Activated T-helper 9 cell treated with anti-CD3 and anti-CD28 coated beads, Interleukin-2, amount 50 U/mL, for 16 hours (primary cell): ENCODE measurements at places on chromosomes 2 and 18.

DNA sequence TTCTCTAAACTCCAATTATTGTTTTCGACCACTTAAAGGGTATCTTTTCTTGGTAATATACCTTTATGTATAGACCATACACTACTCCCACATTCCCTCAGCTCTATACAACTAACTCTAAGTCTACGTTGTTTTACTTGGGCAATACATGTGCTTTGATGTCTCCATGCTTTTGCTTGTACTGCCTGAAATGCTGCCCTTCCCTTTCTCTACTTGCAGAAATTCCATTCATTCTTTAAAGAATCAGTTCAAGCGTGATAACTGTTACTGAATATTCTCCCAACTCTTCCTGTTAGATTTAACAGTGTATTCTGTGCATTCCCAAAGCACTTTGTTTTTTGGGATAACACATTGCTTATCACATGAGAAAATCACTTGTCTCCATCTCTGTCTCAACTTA, 157.0 kb upstream of the AQP4 start:
- DNase-seq: no peak

DNA sequence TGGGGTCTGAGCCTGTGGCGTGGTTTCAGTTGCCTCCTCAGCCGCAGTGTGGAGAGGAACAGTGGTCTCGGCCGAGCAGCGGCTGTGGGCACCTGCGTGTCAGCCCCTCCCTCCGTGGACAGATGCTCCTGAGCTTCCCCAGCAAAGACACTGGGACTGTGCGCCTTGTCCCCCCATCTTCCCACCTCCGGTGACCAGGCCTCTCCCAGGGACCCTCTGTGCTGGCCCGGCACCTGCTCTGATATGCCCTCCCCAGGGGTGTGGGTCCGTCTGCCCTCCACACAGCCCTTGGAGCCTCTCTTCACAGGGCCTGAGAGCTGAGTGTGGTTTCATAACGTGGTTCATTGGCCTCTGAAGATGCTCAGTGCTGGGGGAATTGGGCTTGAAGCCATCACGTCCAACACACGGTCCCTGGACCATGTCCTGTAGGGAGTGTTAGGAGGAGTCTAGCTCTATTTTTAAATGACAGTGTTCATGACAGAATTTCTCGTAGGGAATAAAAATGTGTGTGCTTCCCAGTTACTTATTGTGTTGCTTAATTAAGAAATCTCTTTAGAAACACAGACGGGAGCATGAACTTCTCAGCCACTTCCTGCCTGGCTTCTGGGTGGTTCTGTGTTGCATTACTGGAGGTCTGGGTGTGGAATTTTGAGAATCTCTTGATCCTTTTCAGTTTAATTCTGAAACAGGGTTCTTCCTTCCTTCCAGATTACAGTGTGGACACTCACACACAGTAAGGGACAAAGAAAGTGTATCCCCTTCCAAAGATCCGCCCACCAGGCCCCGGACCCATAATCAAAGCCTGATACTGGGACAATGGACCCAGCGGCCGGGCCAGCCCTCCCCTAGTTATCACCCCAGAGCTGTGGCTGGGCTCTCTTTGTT, 110.7 kb downstream of the NFATC1 start:
- no peak for DNase-seq

- DNase-seq: no peak
Observed at GRCh38 chr18:43720041-43720440, 442.8 kb upstream of the SYT4 start.

DNA sequence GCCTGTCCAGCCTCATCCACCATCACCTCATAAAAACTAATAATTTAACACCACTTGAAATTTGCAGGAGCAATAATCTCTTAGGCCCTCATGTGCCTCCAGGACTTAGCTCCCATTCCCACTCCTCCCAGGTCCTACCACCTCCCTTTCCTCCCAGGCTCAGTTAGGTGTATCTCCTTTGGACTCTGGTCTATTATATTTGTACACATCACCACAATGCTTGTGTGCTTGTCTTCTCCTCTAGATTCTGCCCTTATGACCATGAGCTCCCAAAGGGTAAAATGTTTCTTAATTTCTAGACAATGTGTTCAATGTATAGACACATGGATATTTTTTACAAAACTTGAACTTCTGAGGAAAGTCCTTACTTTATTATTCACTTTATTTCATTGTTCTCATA, 182.0 kb upstream of the ZC3H15 start:
- no peak for DNase-seq

DNA sequence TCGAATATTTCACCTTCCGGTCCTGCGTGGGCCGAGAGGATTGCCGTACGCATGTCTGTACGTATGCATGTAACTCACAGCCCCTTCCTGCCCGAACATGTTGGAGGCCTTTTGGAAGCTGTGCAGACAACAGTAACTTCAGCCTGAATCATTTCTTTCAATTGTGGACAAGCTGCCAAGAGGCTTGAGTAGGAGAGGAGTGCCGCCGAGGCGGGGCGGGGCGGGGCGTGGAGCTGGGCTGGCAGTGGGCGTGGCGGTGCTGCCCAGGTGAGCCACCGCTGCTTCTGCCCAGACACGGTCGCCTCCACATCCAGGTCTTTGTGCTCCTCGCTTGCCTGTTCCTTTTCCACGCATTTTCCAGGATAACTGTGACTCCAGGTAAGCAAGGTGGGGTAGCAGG, at the start of gene SERPINB5:
TSS of gene SERPINB5 (plus strand) at position 291 of the 400 bp plus-strand sequence. CDS start 7,471 bp downstream, outside the sequence.
- no peak for DNase-seq

DNA sequence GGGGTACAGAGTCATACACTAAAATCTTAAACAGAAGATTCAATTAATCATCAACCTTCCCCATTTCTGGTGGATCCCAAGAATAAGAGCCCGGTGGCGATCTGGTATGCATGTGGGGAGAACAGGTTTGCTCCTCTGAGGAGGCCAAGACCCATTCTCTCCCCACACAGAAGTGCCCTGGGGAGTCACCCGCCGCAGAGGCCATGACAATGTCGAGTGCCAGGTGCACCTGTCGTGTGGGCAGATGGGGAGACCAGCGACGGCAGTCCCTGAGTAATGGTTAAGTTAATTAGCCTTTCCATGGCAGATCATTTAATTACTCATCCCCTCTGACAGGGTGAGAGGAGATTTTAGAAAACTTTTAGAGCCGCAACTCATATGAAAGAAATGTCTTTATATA, 345.0 kb downstream of the NCKAP5 start:
- DNase-seq: no peak

DNA sequence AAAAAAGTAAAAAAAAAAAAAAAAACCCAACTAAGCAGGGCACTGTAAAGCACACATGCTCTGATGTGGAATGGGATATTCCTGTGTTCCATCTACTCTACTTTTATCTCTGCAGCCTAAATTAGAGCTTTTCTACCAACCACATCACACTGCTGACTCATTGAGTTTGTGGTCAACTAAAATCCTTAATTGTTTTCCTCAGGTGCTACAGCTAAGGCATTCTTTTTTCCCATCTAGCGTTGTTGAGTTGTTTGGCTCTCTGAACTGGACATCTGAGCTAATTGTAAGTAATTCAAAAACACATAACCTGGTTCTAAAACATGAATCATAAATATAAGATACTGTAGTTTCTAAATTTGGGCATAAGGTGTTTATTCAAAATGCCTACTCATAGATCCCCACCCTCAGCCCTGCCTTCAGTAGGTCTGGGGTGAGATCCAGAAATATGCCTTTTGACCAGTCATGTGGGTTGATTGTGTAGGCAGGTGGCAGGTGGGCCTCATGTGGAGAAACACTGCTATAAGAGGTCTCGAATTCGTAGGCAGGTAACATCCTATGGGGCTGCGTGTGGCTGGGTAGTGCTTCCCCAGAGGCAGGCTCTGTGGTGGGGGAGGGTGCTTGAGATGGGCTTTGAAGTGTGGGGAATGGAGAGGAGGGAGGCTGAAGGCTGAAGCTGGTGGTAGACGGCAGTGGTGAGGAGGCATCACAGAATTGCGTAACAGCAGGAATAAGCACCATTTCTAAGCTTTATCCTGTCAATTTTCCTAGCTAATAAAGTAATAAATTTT, 27.2 kb downstream of the ANKRD29 start:
- DNase-seq: no peak

- no peak for DNase-seq
Observed at GRCh38 chr2:236012155-236012554, 156.0 kb downstream of the GBX2 start.

GRCh38 chr2:62150597-62151305, 45.2 kb upstream of the B3GNT2 start:
- no peak for DNase-seq

- DNase-seq: no peak
Observed at GRCh38 chr2:237177052-237177451, 91.4 kb downstream of the COPS8 start.

DNA sequence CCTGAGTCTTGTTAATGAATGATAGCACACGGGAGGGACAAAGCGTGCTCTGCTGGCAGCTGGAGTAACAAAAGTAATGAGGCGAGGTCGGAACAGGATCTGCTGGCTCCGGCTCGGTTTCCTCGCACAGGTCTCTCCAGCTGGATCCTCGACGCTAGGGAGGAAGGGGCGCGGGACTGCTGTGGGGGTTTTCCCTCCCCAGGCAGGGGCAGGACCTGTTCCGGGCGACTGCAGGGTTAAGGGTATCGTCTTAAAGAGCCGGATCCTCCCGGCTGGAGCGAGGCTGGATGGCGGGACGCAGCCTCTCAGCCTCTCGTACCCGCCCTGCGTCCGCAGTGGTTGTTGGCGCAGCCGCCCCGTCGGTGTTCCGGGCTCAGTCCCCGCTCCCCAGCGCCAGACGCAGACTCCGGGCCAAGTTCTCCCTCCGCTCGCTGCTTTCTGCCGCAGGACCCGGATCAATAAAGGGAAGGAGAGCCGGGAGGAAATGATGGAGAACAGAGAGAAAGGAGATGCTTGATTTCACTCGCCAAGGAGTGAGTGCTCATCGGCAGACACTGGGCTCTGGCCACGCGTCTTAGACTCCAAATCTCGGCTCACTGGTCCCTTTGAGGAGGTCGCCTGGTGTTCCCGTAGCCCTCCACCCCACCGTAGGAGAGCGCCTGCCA, 1.1 kb upstream of the LIPG start:
- DNase-seq: no peak

- no peak for DNase-seq
Observed at GRCh38 chr2:104844807-104845551, 8.9 kb upstream of the POU3F3 start.

DNA sequence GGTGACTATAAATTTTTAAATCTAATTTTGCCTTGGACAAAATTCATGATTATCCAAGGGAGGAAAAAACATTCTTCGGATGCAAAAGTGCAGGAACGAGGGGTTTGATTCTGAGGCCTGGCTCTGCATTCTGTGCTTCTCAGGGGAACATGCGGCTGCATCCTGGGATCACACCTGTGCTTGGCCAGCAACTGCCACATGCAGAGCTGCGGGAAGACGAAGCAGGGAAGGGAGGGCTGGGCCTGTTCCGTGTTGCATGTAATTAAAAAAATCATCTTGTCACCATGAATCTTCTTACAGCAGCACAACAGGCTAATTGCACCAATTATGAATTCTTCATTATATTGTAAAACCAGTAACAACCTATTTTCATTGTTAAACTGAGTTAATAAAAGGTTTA, 158.0 kb upstream of the ALKAL2 start:
- no peak for DNase-seq

- DNase-seq: no peak
Observed at GRCh38 chr2:22375096-22375495, 1009.9 kb upstream of the KLHL29 start.

GRCh38 chr2:20723543-20723942, 56.6 kb downstream of the GDF7 start:
- no peak for DNase-seq

- no peak for DNase-seq
Observed at GRCh38 chr2:40227210-40227609, 224.7 kb downstream of the SLC8A1 start.

GRCh38 chr2:237487496-237487895, 445 bp downstream of the MLPH start:
- DNase-seq: no peak

- no peak for DNase-seq
Observed at GRCh38 chr2:88195246-88195645, 25.1 kb downstream of the THNSL2 start.

DNA sequence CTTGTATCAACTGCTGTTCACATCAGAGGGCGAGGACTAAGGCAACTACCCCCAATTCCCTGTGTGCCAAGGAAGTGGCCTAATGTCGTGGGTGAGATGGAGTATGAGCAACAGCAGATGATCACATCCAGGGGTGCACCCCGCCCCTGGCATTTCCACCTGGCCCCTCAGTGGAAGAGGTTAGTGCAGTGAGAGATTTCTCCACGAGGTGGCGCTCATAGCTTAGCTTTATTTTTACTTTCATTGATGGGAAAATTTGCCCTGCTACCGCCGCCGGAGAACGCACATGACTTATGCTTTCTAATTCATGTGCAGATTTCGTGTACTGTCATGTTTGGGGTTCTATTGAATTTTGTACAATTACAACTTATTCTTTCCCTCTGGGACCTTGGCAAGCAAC, 470.6 kb upstream of the MEX3C start:
- DNase-seq: no peak

GRCh38 chr2:228703152-228703551, 521.7 kb upstream of the SPHKAP start:
- DNase-seq: no peak

DNA sequence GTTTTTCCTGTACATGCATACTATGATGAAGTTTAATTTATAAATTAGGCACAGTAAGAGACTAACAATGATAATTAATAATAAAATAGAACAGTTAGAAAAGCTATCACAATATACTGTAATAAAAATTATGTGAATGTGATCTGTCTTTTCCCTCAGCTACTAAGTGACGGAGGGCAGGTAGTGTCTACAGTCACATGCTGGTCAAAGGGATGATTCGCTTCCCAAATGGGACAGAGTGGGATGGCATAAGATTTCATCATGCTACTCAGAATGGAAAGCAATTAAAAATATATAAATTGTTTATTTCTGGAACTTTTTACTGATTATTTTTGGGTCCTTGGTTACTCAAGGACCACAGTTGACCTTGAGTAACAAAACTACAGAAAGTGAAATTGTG, 71.5 kb downstream of the DAW1 start:
- no peak for DNase-seq

DNA sequence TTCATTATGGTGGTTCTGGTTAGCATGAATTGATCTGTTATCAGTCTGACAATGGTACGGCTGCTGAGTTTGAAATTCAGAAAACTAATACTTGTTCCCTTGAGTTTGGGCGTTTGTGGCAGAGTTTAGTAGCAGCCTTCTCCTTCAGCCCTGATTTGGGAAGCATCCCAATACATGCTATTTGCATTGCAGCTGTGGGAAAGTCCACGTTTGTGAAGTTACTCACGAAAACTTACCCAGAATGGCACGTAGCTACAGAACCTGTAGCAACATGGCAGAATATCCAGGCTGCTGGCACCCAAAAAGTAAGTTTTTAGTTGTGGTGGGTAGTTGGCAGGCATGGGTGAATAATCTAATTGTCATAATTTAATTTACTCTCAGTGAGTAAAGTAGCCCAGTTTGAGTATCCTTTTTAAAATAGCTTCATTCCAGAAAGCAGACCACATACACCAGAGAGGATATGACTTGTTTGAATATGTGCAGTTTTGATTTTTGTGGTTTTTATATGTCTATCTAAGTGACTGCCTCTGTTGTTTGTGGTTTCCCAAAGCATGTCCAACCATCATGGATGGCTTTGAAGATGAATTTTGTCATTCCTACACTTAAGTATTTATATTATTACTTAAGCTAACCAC, 12.2 kb downstream of the DGUOK start:
- DNase-seq: no peak

GRCh38 chr2:159091976-159092375, 123.5 kb downstream of the TANC1 start:
- no peak for DNase-seq
